G401 (cell line): ENCODE measurements at places on chromosomes 7 and 10.

GRCh38 chr10:124742413-124743190, 1.6 kb downstream of the FAM53B start:
- DNase-seq: peak; percentile 93

DNA sequence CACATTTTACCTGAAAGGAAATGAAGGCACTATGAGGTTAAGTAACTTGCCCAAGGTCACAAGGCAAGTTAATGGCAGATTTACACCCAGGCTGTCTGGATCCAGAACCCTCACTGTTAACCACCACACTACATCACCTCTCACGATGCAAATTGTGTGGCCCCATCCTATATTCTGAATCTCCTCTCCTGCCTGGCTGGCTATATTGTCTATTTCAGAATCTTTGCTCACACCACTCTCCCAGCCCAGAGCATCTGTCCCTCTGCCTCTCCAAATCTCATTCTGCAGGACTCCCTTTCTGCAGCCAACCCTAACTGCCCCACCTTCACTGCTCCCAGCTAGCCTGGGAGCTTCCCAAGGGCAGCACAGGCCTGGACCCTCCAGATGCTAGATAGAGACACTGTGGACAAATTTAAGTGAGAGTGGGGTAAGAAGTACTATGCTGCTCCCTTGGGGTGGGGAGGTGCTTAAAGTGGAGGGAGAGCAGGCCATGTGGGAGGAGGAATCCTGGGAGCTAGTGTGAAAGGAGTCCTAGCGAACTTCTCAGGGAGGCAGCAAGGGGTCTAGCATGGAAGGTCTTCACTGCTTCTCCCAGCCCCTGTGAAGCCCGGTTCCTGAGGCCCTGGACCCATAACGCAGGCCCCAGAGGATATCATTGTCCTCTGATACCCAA, 786 bp downstream of the CUEDC2 start:
- DNase-seq: no peak

DNA sequence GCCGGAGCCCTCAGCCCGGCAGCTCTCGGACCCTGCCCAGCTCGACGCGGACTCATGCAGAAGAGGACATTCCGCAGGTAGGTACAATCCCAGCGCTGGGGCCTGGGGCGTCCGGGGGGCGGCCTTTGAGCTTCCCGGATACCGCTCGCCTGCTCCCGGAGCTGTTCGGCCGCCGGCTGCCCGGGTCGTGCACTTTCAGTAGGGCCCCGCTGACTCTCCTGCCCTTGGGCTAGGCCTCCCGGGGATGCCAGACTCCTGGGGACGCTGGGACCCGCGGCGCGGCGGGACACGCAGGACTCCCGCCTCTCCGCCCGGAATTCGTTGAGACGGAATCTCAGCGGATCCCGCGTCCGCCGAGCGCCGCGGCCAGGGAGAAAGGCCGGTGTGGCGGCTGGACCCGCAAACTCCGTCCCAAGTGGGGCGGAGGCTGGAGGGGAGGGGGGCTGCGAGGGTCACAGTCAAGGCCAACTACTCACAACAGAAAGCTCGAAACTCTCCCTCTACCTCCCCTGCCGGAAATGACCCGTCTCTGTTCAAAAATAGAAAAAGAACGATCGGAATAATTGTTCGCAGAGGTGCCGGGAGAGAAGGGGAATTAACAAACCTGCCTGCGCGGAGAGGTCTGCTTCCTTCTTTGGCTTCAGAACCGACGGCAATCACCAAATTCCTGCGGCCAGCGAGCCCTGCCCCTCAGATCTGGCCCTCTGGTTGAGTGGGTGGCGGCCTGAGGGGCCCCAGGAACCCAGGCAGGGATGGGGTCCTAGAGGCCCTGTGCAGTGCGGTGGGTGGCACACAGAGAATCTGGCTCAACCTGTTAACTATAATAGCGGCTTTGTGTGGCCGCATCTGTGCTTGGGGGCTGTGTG, 9.2 kb downstream of the TLX1 start:
- no peak for DNase-seq

GRCh38 chr10:9807846-9808245, 1209.8 kb upstream of the CELF2 start:
- no peak for DNase-seq
